ENCODE measurements at places on chromosomes 12 and 14.

DNA sequence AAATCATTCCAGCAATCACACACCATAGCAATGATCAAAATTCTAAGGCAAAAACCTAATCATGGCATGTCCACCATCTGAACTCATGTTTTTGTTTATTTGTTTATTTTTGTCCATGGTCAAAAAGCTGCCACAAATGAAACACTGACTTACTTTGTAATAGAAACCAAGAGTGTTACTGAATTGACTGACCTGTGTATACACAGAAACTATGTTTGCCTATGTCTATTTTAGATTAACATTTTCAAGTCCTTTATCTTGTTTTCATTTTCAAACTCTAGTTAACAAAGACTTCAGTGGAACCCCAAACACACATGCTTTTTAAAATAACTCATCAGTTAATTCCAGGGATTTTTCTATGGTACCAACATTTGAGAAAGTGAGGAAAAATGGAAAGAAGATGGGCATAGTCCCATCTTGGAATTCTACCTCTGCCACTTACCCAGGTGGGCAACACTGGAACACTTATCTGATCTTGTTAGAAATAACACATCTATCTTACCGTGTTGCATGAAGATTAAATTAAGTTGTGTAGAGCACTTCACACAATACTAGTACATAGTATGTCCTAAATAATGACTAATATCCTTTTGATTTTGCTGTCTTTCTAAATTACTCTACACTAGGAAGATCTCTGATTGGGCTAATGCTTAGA is 6.4 kb downstream of the LUM start:
- no peak for DNase-seq

- DNase-seq = no peak
These were observed 448.7 kb upstream of the OR4E1 start for GRCh38 chr14:22122227-22122818.

- DNase-seq = no peak
These were observed at the start of gene TESPA1 for GRCh38 chr12:54984658-54985376. TSS of gene TESPA1 (minus strand) at chr12:54984762. CDS start at chr12:54974562, 10,200 bp downstream.

GRCh38 chr12:13374793-13375192 is 178.3 kb downstream of the EMP1 start:
- no peak for DNase-seq

GRCh38 chr12:52254180-52254964 is 20.1 kb upstream of the KRT86 start:
- no peak for DNase-seq
